ENCODE measurements at places on chromosomes 16 and 17.

DNA sequence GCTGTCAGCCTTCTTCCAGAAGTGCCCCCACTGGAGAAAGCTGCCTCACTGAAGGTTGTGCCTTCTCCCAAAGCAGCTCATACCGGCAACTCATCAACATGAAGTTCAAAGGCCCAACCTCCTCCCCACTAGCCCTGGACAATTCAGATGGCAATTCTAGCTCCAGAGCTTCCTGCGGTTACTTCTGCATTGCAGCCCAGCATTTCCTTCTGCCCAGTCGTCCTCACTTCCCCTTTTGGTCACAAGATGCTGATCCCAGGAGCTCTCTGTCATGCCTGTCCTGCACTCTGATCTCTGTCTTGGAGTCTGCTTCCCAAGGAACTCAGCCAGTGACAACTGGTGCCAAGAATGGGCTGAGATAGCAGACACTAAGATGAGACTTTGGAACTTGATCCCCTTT lies 178.2 kb upstream of the SOX9 start:
- no peak for DNase-seq

DNA sequence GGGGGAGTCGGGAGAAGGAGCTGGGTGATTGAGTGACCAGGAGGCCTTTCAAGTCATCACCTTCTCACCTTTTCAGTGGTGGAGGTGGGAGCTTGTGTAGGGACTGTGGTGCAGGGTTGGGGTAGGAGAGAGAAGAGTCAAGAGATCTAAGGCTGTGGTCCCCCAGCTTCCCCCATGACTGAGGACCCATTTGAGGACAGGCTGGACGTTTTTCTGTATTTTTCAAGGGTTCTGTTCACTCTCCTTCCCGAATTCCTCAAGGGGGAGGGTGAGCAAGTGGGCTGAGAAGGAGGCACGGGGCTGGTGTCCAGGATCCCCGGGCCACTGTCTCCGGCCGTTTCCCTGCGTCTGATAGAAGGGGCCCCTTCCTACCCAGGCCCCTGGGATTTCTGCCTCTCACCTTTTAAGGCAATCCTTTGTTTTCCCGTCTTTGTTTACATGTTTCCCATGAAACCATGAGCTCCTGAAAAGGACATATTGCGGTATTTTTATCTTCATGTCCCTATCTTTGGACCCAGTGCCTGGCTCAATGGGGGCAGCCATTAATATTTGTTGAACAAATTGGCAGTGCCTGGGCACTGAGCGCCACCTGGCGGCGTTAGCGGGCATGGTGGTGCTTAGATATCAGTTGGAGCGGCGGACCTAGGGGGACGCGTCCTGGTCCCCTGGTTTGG lies 9.2 kb upstream of the CD300A start:
- peak; percentile 80 for DNase-seq

DNA sequence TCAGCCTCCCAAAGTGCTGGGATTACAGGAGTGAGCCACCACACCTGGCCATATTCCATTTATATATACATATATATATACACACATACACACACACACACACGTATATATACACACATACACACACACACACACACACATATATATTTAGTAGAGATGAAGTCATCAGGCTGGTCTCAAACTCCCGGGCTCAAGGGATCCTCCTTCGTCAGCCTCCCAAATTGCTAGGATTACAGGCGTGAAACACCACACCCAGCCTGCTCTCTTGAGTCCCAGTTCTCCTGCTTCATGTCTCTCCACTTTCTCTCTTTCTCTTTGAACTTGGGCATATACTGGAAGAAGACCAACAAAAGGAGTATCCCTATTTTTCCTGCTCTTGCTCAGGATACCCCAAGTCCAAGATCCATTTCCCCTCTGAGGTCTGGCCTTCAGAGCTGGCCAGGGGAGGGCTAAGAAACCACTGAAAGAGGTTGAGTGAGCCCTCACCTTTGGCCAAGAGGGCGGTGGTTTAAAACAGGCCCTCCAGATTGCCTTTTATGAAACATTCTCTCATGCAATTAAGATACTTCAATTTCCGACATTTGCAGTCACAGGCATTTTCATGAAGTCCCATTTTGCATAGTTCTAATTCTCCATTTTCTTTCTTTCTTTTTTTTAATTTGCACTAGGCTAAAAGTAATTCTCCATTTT lies 37.9 kb downstream of the CIBAR2 start:
- DNase-seq: no peak

- no peak for DNase-seq
These were observed 542 bp downstream of the ZNF764 start for GRCh38 chr16:30557707-30557956.

DNA sequence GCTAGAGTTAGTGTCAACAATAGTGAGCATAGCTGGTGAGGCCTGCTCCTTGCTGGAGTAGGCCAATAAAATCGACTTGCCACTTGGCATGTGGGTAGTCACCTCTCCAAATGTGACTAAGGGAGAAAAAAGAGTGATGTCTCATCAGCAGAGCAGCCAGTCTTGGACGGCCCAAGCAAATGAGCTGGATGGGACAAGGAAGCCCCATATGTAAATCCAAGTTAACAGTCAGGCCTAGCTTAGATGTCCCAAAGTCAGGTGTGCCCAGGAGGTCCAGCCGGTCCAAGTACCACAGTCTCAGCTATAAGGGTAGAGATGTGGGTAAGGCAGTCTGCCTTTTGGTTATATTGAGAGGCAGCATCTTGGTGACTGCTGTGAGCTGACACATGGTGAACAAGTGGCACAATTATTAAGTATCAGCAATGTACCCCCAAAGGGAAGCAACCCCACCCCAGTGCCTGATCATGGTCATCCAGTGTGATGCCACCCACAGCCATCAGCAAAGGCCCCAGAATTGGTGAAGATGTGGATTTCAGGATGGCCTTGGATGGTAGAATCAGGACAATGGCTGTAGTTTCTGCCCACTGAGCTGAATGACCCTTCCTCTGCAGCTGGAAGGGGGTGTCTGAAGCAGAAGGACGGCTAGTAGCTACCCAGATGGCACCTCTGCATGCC lies 83.4 kb downstream of the TNFRSF13B start:
- no peak for DNase-seq

GRCh38 chr17:33977729-33978514 lies 277.2 kb upstream of the CCL2 start:
- no peak for DNase-seq

DNA sequence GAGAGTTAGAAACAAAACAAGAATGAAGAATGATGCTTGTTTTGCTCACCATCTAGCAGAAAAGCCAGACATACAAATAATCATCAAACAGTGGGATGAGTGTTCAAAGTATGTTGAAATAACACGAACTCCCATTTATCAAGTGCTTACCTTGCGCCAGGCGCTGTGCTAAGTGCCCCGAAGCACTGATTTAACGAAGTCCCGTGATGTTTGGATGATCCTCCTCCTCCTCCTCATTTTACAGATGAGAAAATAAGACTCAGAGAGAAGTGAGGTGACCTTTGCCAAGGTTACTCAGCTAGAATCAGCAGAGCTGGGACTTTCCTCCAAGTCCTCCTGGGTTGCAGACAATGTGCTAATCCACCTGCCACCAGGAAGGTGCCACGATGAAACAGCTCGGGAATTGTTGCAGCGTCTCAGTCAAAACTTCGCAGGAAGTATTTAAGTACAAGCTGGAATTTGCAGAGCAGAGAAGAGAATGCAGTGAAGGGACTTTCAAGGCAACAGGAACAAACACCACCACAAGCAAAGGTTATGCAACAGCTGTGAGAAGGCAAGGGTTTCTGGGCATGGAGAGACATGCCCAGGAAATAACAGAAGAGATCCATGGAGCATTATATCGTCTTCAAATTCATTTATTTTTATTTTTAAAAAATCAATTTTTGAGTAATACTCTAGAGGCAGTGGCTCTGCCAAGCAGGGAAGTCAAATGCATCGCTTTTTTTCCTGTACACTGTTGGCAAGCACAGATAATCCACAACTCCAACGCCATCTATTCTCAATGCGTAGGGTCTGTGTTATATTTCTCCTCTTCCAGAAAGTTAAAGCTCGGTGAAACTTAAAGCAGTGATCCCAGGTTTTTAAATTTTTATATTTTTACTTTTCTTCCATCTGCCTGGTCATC lies 11.1 kb downstream of the PRCD start:
- no peak for DNase-seq

- no peak for DNase-seq
These were observed 83.7 kb upstream of the SDK2 start for GRCh38 chr17:73727941-73728340.

DNA sequence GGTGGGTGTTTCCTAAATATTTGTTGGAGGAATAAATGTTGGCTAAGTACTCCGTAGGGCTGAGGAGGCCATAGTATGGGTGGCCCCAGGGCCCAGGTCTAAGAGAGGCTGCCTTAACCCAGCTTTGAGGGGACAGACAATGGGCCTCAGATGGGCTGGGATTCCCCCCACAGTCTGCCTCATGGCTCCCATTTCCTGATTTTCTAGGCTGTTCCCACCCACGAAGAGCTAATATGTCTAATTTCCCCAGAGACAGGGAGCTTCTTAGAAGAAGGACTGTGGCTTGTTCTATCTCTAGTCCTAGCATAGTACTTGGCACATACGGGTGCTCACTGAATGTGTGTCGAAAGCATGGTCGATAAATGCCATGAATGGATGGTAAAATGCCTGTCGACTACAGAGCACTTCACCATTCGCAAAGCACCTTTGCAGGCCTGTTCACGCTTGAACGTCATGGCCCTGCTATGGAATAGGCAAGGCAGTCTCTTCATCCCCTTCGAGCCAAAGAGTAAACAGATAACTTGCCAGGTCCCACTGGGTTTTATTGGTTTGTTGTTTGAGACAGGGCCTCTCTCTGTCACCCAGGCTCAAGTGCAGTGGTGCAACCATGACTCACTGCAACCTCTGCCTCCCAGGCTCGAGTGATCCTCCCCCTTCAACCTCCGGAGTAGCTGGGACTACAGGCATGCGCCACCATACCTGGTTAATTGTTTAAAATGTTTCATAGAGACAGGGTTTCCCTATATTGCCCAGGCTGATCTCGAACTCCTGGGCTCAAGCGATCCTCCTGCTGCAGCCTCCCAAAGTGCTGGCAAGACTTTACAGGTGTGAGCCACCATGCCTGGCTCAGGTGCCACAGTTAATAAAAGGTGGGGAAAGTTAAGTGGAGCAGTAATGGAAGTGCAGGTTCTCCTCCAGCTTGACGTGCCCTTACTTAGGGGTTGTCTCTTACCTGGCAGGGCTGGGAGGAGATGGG lies 9.7 kb downstream of the CHAD start:
- no peak for DNase-seq

GRCh38 chr17:76264425-76264754 lies 758 bp upstream of the UBALD2 start:
- no peak for DNase-seq

- DNase-seq: peak; percentile 68
These were observed 5.9 kb downstream of the UBALD2 start for GRCh38 chr17:76270770-76271668.

- DNase-seq: no peak
These were observed 72.9 kb downstream of the SLC5A11 start for GRCh38 chr16:24918641-24919040.

DNA sequence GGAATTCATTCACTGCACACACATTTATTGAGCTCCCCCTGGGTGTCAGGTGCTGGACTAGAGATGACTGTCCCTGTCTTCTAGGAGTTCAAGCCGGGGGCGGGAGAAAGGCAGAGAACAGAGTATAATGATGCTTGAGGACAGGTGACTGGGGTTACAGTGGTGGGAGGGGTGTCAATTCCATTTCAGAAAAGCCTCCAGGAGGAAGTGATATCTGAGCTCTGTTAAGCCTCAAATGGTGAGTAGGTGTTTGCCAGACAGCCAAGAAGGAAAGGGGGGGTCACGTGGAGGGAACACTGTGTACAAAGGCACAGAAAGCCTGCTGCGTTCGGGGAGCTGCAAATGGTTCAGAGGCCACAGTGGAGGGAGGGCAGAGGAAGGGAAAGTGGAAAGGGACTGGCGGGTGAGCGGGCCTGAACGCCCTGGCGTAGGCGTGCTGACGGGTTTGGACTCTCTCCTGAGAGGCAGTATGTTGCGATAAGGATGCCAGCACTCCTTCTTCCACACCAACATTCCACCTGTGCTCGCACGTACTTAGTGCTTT lies 9.7 kb upstream of the NXPH3 start:
- peak; percentile 26 for DNase-seq

All from activated naive CD8-positive, alpha-beta T cell treated with anti-CD3 and anti-CD28 coated beads, Interleukin-2, amount 10 ng/mL, durations not matched to agents 7 days and 5 days (primary cell).